Psoas muscle (tissue), 8 donors: ENCODE measurements at places on chromosomes 5 and 9. TPM values are rescaled to one million over a fixed set of nuclear protein-coding genes. Genes with fewer than 3 reads are reported as not detected.

DNA sequence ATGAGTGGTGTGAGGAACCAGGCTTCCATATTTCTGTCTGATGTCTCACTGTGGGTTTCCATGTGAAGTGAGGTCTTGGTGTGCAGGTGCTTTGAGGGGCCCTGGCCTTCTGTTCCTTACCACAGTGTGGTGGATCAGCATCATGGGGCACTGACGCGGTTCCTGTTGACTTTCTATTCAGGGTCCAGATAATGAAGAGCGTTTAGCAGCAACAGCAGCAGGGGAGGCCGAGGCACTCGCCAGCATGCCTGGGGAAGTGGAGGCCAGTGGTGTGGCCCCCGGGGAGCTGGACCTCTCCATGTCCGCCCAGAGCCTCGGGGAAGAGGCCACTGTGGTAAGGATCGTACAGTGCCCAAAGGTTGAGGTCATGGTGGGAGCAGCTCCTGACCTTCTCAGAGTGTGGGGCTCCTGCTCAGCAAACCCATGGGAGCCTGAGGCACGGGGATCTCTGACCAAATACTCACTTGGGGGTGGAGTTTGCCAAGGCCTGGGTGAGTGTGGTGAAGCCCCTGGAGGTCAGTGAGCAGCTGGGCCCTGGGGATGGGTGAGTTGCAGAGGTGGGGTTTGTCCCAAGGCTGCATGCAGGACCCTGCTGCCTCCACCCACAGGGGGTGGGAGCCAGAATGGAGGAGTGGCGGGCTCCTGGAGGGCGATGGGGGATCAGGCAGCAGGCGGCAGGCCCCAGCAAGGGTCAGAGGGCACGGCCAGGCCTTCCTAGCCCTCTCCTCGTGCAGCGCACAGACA is 61.2 kb downstream of the COL15A1 start:
- no peak for DNase-seq

- DNase-seq, result no peak
Measured at GRCh38 chr5:133381571-133382365, 230.6 kb downstream of the FSTL4 start.

DNA sequence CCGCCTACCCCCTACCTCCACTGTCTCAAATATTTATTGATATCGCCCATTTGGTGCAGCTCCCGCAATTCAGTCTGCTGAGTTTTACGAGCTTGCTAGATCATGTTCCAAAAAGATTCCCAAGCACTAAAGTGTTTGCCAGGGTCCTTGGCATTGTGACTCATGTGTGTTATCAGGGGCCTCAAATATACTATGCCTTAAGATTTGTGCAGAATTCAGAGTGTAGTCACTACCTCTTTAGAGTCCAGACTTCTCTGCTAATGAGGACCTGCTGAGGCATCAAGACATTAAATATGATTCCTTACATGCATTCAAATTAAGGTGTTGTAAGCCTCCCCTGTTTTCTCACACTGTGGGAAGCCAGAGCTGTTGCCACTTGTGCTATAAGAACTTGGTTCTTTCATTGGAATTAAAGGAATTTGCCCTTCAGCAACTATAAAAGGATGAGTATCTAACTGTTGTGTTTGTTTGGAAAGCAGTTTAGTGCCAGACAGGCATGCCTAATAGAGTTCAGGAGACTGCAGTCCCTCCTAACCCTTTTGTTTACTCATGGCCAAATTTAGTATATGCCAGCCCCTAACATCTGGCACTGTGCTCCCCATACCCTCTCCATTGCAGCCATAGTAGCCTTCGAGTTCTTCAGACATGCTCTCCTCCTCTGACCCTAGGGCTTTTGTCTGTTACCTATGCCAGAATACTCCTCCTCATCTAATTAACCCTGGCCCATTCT is 316.4 kb downstream of the NR3C1 start:
- no peak for DNase-seq

- DNase-seq, result no peak
Measured at GRCh38 chr9:88420227-88420626, 32.0 kb downstream of the SPIN1 start.

- DNase-seq, result no peak
Measured at GRCh38 chr5:117327511-117327910, 752.9 kb upstream of the SEMA6A start.

GRCh38 chr9:122145592-122145863 is 14.1 kb downstream of the NDUFA8 start:
- DNase-seq, result no peak

DNA sequence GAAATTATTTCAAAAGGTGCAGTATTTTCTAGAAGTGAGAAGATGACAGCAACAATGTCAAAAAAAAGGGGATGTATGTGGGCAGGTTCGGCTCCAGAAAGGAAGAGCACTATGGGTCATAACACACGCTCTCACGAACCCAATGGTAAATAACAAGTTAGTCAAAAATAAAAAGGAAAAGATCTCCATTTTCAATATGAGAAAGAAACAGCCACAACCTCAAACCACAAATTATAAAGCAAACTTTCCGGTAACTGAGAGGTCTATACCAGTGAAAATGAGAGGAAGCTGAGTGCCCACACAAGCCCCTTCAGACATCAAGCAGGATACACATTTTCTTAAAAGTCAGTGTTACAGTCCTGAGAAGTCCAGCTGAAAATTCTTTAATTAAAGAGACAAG is 398.5 kb upstream of the RPS23 start:
- DNase-seq, result no peak

GRCh38 chr5:116892993-116893392 is 318.4 kb upstream of the SEMA6A start:
- DNase-seq, result no peak

- DNase-seq, result peak; percentile 32
Measured at GRCh38 chr5:1314564-1314982, 19.7 kb upstream of the TERT start.

DNA sequence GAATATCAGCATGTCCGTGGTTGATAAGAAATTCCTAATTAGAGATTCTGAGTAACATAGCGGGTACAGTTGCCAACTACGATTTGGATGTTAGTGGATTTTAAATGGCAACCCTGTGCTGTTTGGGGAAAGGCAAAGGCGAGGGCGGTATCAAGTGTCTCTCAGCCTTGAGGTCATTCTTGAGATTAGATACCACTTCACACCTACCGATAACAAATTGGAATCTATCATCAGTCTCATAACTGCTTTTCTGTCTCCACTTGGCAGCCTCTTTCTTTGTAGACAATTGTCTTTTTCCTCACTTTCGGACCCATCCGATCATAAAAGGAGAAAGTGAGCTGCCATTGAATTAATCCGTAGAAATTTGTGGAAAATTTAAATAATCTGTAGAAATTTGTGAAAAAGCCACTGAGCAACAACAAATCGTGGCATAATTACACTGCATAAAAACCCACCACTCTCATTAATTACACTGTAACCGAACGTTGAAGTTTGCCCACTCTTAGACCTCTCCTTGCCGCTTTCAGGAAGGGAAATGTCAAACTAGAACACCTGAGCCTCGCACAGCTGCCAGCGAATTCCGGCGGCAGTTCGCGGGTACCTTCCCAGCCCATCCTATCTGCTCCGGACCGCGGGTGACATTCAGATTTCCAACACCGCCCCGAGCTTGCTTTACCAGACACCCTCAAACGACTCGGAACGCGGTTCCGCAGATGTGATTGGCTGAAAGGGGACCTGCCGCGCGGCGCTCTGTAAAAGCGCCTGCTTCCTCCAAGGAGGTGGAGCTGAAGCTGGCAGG is 849 bp upstream of the RGMB start:
- peak; percentile 77 for DNase-seq

DNA sequence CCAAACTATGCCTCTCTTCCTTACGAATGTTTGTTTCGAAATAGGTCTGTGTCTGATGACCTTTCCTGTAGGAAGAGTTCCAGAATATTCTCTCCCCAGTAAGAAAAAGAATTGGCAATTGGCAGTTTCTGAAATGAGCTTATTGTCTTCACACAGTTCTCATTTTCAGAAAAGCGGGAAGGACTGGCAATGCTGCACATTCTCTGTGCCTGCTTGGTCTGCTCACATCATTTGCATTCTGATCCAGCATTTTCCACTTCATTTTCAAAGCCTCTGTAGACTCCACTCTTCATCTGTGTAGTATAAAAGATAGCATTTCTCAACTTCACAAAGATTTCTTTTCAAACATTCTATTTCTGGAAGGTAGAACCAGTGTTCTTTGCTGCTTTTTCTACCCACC is 120.6 kb upstream of the CCDC112 start:
- DNase-seq, result no peak

GRCh38 chr5:143403334-143403592 is 223 bp downstream of the NR3C1 start:
- DNase-seq, result no peak

DNA sequence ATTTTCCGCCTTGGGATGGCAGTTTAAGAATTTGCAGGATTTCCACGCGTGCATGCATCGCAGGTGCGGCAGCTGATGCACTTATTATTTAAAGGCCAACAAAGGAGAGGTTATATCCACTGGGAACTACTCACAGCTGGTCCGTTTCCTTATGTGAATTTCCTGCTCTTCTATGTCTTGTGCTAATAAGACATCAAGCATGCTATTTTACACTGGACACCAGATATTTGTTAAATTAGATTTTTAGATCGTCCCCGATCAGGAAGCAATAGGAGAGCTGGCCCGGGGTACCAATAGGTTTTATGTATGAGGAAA is 476 bp upstream of the DTWD2 start:
- DNase-seq, result no peak

GRCh38 chr9:76321195-76321828 is 72.9 kb downstream of the RFK start:
- no peak for DNase-seq

DNA sequence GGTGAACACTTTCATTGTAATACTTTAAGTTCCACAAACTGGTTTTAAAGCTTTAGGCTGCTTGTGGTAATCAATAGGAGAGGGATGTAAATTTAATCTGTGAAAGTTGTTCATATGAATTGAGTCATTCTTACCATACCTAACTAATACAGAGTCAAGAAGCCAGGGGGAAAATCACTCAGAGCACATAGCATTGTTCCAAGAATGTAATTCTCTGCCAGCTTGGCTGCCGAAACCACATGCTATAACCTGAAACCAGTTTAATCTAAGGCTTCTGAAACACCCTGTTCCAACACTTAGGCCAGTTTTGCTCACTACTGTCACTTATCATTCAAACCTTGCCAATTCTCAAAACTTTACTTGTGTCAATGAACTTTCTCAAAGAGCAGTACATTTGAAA is 528.8 kb upstream of the GRAMD2B start:
- no peak for DNase-seq

- DNase-seq, result no peak
Measured at GRCh38 chr5:1000329-1000728, 8.3 kb upstream of the NKD2 start.

DNA sequence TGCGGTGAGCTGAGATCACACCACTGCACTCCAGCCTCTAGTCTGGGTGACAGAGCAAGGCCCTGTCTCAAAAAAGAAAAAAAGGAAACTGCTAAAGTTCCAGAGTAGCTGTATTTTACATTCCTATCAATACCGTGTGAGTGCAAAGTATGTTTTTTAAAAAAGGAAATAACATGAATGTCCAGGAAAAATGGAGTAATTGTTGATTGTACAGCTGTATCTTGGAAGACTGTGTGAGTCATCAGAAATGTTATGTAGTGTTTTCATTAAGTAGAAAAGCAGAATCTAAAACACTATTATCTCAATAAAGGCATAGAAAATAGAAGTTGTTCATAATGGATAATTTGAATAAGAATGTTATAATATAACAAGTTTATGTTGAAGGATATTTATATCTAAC is 53.9 kb downstream of the ZCCHC7 start:
- DNase-seq, result no peak

GRCh38 chr5:149452665-149453617 is 73.8 kb upstream of the IL17B start:
- DNase-seq, result peak; percentile 84

DNA sequence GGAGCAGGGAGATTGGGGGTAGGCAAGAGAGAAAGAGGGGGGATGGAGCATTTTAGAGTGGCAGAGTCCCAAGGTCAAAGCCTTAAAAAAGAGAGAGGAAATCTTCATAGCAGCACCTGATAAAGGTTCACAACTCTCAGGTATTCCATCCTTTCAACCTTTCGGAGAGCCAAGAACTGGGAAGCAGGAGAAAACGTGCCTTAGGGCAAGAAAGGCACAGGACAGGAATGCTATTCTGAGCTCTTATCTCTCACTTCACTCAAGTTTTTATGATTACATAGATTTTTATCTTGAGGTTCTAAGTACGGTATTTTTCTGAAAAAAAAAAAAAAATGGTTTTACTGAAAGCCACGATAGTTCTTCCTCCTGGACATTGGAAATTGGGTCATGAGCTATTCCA is 34.5 kb upstream of the SMAD5 start:
- no peak for DNase-seq

DNA sequence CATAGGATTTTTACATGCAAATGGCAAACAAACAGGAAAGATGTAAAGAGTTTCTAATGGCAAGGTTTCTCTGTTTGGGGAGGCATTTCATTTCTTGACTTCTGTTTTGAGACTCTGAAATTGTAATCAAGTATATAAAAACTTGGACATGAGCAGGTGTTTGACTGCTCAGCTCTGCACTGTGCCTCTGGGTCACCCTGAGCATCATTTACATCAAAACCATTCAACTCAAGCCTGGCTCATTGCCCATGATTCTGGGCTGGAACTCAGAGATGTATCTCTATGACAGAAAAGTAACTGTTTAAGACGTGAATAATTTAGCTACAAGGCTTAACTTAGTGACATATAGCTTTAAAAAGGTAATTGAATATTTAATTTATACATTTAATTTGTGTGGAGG is 1402.4 kb upstream of the NUDT12 start:
- no peak for DNase-seq

DNA sequence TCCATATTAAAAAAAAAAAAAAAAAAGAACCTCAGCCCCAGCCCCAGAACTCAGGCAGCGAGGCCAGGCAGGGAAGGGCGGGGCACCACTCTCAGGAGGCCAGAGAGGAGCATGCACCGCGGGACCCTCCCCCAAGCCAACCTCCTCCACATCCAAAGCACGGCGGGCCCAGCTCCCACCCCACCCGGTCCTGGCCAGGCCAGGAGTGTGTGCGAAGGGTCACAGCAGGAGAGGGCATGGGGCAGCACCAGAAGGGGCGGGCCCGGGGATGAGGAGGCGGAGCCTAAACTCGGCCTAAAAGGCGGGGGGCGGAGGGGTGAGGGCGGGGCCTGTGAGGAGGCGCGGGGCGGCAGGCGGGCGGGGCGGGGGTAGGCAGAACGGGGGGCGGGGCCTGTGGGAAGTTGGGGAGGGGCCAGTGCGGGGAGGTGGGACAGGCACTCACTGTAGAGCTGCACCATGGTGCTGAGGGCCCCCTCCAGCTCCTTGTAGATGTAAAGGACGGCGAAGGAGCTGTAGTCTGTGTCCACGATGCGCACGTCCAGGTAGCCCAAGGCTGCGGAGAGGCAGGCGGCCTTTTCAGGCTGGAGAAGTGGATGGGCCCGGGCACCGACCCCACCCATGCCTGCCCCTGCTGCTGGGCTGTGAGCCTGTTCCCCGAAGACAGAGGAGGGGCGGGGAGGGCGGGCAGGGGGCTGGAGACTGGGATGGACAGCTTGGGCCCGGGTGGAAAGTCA is 1.2 kb downstream of the LCN15 start:
- DNase-seq, result no peak

Gene SPATA31C1
- not detected for polyA plus RNA-seq

Gene NOL6
- 24.6 TPM for polyA plus RNA-seq

Gene IL13
- not detected for polyA plus RNA-seq

Gene MZB1
- polyA plus RNA-seq, result 0.25 TPM

Gene ENTR1
- 24.6 TPM for polyA plus RNA-seq

Gene CENPH
- 3.6 TPM for polyA plus RNA-seq

Gene AP3S1
- 29.9 TPM for polyA plus RNA-seq

Gene SH3GL2
- not detected for polyA plus RNA-seq

Gene KIAA0825
- polyA plus RNA-seq, result 0.41 TPM

Gene EHMT1
- 29.0 TPM for polyA plus RNA-seq

Gene DNAJA1
- polyA plus RNA-seq, result 48.9 TPM

Gene NKD2
- polyA plus RNA-seq, result 0.08 TPM

Gene AJM1
- 2.0 TPM for polyA plus RNA-seq
